Naive B cell (primary cell): ENCODE measurements at places on chromosomes 13 and 19. TPM values are rescaled to one million over a fixed set of nuclear protein-coding genes. Genes with fewer than 3 reads are reported as not detected.

Gene ATP8B3
- polyA plus RNA-seq = not detected

Gene IL12RB1
- 9.7 TPM for polyA plus RNA-seq

Gene TEX101
- polyA plus RNA-seq = not detected

Gene OR7D2
- polyA plus RNA-seq = 0.42 TPM

Gene SLC46A3
- 31.8 TPM for polyA plus RNA-seq

Gene SERP2
- polyA plus RNA-seq = not detected

- no peak for DNase-seq
Measured at GRCh38 chr13:67033170-67033569, 197.0 kb downstream of the PCDH9 start.

- no peak for DNase-seq
Measured at GRCh38 chr13:70835371-70835770, 727.1 kb upstream of the KLHL1 start.

- no peak for DNase-seq
Measured at GRCh38 chr19:40594657-40595091, 6.5 kb upstream of the LTBP4 start.

GRCh38 chr19:56076498-56076897 is 44.6 kb downstream of the ZNF787 start:
- DNase-seq = peak; percentile 15

DNA sequence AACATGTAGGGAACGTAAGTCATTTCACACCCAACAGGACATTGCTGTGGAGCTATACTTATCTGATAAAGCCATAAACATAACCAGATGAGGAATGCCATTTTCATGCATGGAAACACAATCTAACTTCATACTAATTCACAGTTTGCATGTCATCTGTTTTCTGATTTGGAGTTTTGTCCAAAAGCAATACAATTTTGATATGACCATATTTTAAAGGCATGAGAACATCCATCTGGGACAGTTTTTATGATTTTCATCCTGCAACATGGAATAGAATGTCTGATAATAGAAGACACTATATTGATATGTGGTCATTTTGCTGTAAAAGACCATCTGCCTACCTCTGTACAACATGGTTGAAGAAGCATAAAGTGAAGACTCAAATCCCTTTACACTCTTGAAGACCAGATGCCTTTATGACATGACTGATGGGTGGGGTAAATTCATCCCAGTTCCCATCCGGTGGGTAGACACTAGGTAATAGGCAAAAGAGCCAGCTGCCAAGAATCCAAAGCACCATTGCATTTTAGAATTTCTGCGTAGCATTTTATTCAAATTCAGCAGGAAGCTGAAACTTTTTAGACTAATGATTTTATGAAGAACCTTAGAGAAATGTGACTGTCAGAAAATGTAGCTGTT is 309.8 kb downstream of the LMO7 start:
- no peak for DNase-seq
